ENCODE measurements at places on chromosomes 1 and 21.

DNA sequence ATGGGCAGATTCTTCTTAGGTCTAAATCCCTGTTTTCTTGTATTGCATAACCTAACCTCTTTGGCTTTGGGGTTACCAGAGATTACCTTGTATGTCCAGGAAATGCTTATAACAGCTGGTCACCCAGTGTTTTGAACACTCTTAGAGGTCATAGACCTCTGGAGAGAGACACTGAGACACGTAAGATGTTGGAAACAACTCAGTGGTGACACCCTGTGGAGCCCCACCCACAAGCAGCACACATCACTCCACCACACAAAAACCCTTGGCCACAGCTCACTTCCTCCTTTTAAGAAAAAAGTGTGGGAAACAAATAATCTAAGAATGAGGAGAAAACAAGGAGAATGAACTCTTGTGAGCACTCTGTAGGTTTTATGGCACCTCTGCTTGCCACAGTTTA, 26.3 kb upstream of the CYP4B1 start:
- no peak for DNase-seq

DNA sequence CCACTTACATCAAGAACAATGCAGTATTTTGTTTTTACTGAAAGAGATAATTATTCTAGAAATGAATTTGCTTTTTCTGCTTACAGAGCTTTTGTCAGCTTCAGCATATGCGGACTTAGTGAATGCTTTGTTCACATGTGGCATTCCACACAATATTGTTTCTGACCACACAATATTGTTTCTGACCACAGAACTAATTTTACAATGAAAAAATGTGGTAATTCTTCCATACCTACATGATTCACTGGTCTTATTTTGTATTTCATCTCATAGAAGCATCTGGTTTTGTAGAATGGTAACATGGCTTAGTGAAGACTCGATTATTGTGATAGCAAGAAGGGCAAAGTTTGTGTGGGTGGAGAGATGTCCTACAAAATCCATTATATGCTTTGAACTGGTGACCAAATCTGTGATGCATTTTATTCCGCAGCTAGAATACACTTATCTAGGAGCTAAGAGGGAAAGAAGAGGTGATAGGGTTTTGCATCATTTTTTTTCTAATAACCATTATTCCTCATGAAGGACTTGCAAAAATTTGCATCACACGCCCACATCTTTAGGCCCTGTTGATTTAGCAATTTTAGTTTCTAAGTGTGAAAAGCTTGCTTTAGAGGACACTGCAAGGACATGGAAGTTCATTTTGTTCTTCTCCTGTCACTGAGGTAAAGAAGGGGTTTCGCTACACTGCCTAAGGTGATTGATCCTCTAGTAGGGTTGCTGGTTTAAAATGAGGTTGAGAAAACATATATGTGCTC, 75.3 kb downstream of the HLX start:
- no peak for DNase-seq

DNA sequence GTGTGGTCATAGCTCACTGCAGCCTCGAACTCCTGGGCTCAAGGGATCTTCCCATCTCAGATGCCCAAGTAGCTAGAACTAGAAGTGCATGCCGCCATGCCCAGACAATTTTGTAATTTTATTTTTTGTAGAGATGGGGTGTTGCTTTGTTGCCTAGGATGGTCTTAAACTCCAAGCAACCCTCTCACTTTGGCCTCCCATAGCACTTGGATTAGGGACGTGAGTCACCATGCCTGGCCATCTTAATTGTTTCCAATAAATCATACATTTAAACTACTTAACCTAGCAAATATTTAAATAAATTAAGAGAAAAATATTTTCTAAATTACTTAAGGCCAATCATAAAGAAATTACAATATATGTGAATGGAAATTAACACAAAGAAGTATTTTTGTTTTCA, 35.1 kb upstream of the ADGRL4 start:
- DNase-seq: no peak

DNA sequence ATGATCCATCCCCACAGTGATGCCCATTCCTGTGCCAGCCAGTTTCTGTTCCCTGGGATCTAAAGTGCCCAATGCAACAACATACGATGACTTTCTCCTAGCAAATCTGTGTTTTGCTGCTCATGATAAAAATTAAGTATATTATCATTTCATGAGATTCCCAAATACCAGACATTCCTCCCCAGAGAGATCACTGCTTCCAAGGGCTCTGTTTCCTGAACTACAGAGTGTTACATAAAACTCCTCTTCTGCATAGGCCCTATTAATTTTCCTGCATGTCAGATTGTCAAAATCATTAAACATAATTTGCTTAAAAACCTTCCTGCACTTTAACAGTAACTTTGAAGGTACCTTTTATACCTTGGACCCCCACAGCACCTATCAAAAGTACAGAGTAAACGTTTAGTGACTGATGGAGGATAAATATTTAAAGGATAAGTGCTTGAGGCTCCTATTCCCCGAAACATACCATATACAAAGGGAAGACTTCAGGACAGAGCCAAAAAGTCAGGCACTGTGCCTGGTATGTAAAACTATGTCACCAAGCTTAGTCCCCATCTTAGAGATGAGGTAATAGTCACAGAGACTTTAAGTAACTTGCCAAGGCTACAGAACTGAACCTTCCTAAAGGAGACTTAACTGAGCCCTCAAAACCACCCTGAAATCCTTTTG, 50.2 kb downstream of the SLC25A24 start:
- no peak for DNase-seq

DNA sequence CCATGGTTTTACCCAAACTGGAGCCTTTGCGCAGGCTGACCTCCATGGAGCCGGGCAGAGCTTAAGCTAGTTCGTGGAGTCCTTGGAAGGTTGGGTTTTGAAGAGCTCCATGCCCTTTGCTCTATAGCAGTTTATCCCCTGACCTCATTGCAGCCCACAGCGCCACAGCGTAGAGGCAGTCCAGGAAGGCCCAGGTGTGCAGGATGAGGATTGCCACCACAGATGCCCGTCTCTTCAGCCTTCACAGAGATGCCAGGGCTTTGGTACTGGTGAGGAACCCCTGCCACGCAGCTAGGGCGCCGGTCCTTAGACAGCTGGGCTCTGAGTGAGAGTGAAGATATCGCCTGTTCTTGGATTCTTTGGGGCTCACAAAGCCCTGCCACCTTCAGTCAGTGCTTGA, 138.6 kb downstream of the PEX14 start:
- DNase-seq: no peak

DNA sequence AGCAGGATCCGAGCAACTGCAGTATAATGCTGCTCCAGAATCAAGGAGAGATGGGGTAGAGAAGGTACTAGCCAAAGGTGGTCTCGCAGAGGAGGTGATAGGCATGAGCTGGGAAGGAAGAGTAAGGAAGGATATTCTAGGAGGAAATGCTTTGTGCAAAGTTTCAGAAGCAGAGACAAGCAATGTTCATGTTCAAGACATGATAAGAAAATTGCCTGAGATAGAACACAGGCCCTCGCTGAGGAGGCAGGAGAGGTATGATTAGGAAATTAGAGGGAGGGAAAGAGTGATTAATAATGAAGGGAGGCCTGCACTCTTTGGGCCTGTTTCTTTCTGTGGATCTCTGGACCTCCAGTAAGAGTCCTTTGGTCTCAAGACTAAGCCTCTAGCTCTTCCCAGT, 12.9 kb upstream of the ETV3 start:
- no peak for DNase-seq

- no peak for DNase-seq
These were observed 959 bp downstream of the PADI6 start for GRCh38 chr1:17372955-17373354.

- DNase-seq: no peak
These were observed 60.0 kb downstream of the PIK3CD start for GRCh38 chr1:9711466-9712020.

- DNase-seq: no peak
These were observed 419.8 kb upstream of the NFIA start for GRCh38 chr1:60662486-60663044.

GRCh38 chr1:54312796-54313316, 93.3 kb downstream of the SSBP3 start:
- no peak for DNase-seq

GRCh38 chr1:19122668-19123067, 87.4 kb downstream of the UBR4 start:
- no peak for DNase-seq

GRCh38 chr1:62998845-62999649, 215.1 kb downstream of the ATG4C start:
- no peak for DNase-seq

DNA sequence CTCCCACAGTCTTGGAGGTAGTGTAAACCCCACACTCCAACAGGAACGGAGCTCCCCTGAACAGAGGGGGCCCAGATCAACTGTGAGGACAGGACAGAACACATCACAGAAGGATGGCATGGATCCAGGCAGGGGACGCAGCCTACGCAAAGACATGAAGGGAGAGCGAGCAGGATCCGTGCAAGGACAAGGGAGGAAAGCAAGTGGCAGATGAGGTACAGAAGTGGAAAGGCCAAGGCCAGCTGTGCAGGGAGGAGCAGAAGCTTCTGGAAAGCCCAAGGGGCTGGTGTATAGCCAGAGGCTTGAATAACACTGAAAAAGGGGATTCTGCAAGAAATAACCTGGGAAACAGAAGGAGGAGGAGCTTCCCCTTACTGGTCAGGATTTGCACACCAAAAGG, 81.2 kb downstream of the SIPA1L2 start:
- no peak for DNase-seq

GRCh38 chr1:160835751-160836150, 26.9 kb downstream of the CD244 start:
- DNase-seq: no peak

DNA sequence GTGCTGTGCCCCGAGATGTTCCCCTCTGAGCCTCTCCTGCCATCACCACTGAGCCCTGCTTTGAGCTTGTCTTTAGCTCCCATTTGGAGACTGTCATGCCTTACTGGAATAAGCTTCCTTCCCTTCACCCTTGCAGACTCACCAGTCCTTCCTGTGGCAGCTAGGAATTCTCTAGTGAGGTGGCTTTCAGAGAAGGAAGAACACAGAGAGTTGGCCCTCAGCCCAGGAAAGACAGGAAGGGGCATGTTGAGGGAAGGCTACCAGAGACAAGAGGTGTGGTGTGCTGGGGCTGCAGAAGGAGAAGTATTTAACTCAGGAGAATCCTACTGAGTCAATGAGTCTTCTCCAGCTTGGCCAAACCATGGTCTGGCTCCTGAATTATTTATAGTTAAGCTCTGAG, 76.3 kb downstream of the UCK2 start:
- no peak for DNase-seq

- no peak for DNase-seq
These were observed 282.6 kb upstream of the AJAP1 start for GRCh38 chr1:4371849-4372248.

GRCh38 chr1:207463571-207463970, 9.4 kb downstream of the CR2 start:
- DNase-seq: no peak

DNA sequence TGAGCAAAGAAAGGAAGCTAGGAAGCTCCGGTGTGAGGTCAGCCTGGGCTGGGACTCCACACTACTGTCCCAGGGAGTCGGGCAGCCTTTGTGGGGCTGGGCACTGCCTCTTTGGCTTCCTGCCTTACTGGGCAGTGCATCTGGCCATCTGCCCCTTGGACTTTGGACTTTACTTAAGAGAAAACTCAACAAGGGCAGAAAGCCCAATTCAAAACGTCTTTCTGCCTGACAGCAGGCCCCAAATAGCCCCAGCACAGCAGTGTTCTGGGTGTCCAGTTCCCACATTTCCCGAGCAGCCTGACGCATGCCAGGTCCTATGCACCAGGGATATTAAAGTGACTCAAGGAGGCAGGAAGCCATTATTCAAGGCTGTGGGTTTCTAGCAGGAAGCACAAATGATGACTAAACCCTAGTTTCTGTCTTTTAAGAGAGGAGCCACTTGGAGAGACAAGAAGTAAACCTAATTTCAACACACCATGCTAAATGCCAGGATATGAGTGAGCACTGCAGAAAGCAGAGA, 37.9 kb upstream of the EDEM3 start:
- no peak for DNase-seq

- no peak for DNase-seq
These were observed 584 bp upstream of the LTN1 start for GRCh38 chr21:28993293-28993629.

- DNase-seq: no peak
These were observed 4.4 kb upstream of the GBP4 start for GRCh38 chr1:89203166-89203565.

- no peak for DNase-seq
These were observed 140.1 kb upstream of the NFIA start for GRCh38 chr1:60942291-60942690.

GRCh38 chr1:100791586-100791985, 72.0 kb downstream of the VCAM1 start:
- DNase-seq: no peak

DNA sequence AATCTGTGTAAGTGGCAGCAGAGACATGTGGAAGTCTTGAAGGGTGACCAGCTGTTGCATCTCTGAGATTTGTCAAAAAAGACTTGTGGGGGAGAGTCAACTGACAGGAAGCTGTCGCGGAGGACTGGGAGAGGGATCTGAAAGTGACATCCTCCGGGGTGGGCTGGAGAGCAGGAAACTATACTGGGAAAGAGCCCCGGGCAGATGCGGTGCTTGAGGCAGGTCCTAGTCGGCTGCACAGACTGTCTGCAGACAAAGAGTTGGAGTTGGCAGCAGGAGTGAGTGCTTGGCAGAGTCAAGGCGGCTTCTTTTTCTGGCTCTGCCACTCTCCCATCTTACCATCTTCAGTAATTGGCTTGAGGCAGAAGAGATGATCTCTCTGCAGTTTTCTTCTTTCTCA, 294.0 kb upstream of the C1orf87 start:
- no peak for DNase-seq

DNA sequence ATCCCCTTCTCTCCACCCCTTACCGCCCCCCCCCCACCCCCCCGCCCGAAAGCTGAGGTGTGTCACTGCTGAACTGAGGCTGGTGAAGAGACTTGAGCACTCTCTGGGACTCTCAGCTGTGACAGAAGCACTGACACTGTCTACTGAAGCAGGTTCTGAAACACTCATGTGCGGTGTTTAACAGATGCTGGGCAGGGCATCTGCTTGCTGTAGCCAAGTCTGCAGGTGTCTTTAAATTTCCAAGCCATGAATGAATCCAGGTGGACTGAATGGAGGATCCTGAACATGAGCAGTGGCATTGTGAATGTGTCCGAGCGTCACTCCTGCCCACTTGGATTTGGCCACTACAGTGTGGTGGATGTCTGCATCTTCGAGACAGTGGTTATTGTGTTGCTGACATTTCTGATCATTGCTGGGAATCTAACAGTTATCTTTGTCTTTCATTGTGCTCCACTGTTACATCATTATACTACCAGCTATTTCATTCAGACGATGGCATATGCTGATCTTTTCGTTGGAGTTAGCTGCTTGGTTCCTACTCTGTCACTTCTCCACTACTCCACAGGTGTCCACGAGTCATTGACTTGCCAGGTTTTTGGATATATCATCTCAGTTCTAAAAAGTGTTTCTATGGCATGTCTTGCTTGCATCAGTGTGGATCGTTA, at the start of gene GPR52:
Gene GPR52, plus strand, starts transcription at position 99 of the 665 bp plus-strand sequence. Its CDS starts 148 bp downstream, at position 247.
- DNase-seq: no peak

- no peak for DNase-seq
These were observed 29.3 kb downstream of the IQGAP3 start for GRCh38 chr1:156543066-156543465.

All from cortex of kidney (tissue), 1 donor.